ENCODE measurements at places on chromosomes 12 and 14. TPM values are rescaled to one million over a fixed set of nuclear protein-coding genes. Genes with fewer than 3 reads are reported as not detected.

The HVCN1 gene
- total RNA-seq = 8.0 TPM

The ALDH1L2 gene
- 4.5 TPM for total RNA-seq

The CCDC60 gene
- total RNA-seq = not detected

The SRRM4 gene
- total RNA-seq = not detected

The CNIH1 gene
- total RNA-seq = 52.3 TPM

The TAS2R7 gene
- total RNA-seq = not detected

The GZMH gene
- 0.97 TPM for total RNA-seq

The DBX2 gene
- total RNA-seq = not detected

The FOXN4 gene
- total RNA-seq = not detected

The PRKD1 gene
- 10.4 TPM for total RNA-seq

The GPX2 gene
- total RNA-seq = not detected

The GALNT6 gene
- total RNA-seq = 5.8 TPM

The CD4 gene
- 16.2 TPM for total RNA-seq

The NOVA1 gene
- total RNA-seq = 10.3 TPM

The CEP170B gene
- 37.4 TPM for total RNA-seq

The SLC6A12 gene
- 0.17 TPM for total RNA-seq

The IFNG gene
- not detected for total RNA-seq

The TSPAN8 gene
- total RNA-seq = 2.2 TPM

The ZNF84 gene
- 21.2 TPM for total RNA-seq

The CARMIL3 gene
- total RNA-seq = 0.17 TPM

The PAPLN gene
- total RNA-seq = 25.6 TPM

The ARHGEF25 gene
- 120 TPM for total RNA-seq

The HOXC13 gene
- total RNA-seq = not detected

The RNU6-8 gene
- not detected for total RNA-seq

The PRR4 gene
- total RNA-seq = 1.6 TPM

The LRRC10 gene
- total RNA-seq = not detected

The TMEM179 gene
- total RNA-seq = 4.2 TPM

The EMP1 gene
- total RNA-seq = 42.8 TPM

The RPL10L gene
- not detected for total RNA-seq

The APOF gene
- not detected for total RNA-seq

The STK38L gene
- total RNA-seq = 80.4 TPM

The HAL gene
- total RNA-seq = not detected

The COX8C gene
- not detected for total RNA-seq

The SYNE3 gene
- 18.7 TPM for total RNA-seq

The FAM222A gene
- 3.2 TPM for total RNA-seq

The MANSC1 gene
- 15.9 TPM for total RNA-seq

Measured in esophagus muscularis mucosa (tissue), 4 donors.